ENCODE measurements at places on chromosomes 6 and 20.

- DNase-seq: no peak
Observed at GRCh38 chr6:165487950-165488349, 175.1 kb downstream of the PDE10A start.

DNA sequence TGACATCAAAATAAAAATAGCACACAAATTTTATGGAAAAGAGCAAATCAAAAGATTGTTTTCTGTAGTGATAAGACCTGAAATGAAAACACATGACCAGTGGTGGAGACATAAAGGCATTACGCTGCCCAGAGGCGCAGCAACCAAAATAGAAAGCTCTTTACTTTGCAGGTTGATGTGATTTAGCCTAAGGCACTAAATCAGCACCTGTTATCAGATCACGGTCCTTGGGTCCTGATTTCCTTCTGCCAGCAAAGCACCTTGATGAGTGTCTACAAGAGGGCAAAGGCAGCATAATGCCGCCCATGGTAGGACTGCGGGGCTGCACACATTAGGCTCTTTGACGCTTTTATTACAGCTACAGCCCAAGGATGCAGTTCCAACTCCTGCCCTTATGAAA is 19.3 kb upstream of the RAMACL start:
- no peak for DNase-seq

GRCh38 chr6:160764847-160765246 is 62.8 kb downstream of the PLG start:
- no peak for DNase-seq

DNA sequence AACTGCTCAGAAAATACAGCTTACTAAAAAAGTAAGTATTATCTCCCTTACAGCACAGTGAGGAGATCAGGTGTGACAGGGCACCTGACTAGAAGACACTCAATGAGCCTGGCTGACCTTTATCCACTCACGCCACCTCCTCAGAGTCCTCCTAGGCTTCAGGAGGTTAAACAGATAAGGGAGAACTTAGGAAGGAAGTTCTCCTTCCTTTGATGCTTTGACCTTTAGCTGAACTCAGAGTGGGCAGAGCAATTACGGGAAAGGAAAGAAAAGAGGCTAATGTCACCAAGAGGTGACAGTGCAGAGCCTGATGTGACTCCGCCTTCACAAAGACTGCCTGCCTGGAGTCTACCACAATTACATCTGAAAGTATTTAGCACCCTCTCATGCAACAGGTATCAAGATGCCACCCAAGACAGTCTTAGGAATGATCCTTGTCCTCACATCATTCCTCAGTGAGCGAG is 36.7 kb downstream of the MAN1A1 start:
- peak; percentile 39 for DNase-seq

DNA sequence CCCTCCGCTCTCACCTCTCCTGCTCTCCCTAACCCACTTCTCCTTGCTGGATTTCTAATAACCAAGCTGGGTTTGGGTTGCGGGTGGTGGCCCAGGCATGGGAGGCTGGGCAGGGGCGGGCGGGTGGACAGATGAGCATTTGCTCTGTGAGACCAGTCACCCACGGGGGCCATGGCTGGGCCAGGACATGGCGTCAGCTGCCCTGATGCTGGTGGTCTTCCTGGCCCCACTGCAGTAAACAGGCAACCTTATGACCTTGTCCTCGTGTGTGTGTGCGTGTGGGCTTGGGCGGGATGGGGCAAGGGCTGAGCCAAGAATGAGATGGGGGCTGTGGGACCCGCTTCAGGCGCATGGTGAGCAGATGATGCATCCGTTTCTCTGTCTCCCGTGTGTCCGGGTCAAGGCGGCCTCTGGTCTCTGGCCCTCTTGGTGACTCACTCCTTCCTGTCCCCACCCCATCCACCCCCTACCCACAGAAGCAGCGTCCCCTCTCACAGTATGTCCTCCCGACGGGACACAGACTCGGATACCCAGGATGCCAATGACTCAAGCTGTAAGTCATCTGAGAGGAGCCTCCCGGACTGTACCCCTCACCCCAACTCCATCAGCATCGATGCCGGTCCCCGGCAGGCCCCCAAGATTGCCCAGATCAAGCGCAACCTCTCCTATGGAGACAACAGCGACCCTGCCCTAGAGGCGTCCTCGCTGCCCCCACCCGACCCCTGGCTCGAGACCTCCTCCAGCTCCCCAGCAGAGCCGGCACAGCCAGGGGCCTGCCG is 41.4 kb upstream of the MYL9 start:
- DNase-seq: no peak

DNA sequence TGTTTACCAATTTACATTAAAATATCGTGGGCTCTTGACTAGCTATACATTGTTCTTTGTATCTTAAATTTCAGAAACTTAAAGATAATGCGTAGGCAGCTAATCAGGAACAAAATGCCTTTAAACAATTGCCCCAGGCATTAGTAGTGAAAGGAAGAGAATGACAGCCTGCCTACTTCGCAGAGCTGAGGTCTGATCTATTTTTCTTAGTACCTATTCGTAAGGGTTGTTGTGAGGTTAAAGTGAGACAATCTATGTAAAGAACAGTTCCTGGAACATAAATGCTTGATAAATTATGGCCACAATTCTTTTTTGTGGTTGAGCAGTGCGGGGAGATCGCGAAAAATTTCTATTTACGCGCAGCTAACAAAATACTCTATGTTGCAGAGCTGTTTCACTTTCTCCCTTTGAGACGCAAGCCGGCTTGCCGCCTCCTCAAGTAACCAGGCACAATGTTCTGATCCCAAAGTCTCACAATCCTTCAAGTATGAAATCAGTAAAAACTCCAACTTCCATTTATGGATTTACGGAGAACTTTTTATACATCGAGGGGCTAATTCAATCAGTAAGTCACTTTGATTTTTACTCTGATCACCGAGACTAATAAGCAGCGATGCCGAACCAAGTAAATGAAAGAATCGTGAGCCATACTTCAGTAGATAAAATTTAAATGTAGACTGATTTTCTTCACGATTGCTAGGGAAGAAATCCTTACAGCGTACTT is 878 bp upstream of the PNRC1 start:
- DNase-seq: peak; percentile 79

- DNase-seq: no peak
Observed at GRCh38 chr20:1786486-1786885, 108.7 kb upstream of the SIRPA start.

DNA sequence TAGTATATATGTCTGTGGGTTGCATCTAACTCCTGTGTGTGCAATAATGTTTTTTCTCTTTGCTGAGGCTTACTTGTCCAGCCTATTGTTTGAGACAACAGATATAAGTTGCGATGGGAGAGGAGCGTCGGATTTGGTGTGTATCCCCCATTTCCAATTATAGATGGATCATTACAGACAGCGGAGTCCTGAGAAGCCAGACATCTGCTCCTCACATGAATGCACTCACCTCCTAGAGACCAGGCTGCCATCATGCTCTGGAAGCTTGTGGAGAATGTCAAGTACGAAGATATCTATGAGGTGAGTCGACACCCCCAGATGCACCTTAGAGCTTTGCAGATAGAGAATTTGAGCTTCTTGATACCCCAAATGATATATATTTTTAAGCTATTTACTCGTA is at the start of gene TFAP2B:
Gene TFAP2B, plus strand, starts transcription at position 199 of the 400 bp plus-strand sequence. Its CDS starts 21 bp downstream, at position 220.
- no peak for DNase-seq

- DNase-seq: no peak
Observed at GRCh38 chr6:154509421-154510143, 903 bp downstream of the CNKSR3 start.

DNA sequence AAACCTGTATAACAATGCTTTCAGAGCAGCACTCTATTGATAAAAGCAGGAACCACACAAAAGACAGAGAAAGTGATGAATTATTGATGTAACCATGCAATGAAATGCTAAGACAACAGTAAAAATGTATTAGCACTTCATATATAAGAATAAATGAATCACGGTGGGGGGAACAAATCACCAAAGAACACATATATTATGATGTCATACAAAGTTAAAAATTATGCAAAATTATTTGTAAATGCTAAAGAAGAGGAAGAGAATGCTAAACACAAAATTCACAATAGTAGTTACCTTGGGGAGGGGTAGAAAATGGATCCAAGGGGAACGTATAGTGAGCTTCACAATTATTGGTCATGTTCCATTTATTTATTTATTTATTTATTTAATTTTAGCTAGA is 133.9 kb downstream of the KIF13A start:
- no peak for DNase-seq

GRCh38 chr6:33508935-33509926 is 54.9 kb downstream of the ZBTB9 start:
- no peak for DNase-seq

DNA sequence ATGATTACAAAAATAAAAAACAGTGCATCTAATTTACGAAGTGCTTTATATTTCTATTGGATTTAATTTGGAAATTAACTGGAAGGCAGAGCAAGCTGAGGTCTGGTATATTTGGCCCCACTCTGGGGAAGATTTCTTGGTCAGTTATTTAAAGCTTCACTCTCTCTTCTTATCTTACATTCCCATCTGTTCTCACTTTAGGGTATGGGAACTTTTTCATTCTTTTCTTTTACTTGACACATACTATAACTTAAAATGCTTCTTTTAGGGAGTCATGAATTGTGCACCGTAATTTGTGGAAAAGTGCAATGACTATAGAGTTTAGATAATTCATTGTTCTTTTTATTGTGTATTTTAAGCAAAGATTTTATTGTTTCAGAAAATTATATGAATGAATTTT is 170.4 kb downstream of the BCKDHB start:
- DNase-seq: no peak

GRCh38 chr6:16503970-16504415 is 257.3 kb downstream of the ATXN1 start:
- DNase-seq: peak; percentile 46

DNA sequence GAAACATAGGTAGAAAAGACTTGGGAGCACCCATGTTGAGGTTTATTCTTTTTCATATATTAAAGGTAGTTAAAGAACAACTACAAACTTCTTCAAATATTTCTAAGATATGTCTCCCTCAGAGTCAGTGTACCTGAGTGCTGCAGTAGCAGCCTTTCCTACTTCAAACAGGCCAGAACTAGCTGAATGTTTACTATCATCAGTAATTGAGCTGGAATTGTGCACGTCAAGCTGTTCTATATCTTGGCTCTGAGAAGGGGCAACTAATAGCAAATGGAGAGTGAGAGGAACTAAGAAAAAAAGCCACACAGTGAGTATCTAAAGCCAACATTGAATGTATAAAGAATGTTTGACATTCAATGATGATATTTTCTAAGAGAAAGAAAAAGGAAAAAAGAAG is 21.7 kb downstream of the MTCL3 start:
- no peak for DNase-seq

DNA sequence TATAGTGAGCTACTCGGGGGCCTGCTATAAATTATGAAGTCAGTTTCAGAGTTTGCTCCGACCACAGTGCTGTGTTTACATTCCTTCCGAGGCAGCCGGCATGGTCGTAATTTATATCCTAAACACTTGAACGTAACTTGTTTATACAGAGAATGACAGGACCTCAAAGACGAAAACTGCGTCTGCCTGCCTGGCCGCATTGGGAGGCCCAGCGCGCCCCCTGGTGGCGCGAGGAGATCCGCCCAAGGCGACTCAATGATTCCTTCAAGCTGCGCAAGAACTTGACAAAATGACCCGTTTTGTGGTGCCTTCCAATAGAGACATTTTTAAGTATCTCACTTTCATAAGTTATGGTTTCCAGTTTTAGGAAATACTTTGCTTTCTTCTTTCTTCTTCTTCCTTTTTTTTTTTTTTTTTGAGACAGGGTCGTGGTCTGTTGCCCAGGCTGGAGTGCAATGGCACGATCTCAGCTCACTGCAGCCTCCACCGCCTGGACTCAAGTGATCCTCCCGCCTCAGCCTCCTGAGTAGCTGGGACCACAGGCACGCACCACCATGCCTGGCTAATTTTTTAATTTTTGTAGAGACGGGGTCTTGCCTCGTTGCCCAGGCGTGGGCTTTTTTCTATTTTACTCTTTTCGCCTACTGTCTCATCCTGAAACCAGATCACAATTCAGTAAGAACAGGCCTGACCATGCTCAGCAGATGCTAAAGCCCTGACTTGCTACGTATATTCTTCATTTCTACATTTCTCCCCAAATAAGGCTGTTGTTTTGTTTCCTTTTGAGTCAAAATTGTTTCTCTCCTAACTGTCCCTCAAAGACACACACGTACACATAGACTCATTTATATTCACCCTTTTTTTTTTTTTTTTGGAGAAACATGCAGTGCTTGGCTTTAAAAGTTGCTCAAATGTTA is 7.8 kb downstream of the FOXF2 start:
- peak; percentile 61 for DNase-seq

- DNase-seq: peak; percentile 80
Observed at GRCh38 chr6:2853769-2854395, 12.2 kb upstream of the SERPINB1 start.

- DNase-seq: no peak
Observed at GRCh38 chr6:165049362-165049761, 260.0 kb downstream of the C6orf118 start.

DNA sequence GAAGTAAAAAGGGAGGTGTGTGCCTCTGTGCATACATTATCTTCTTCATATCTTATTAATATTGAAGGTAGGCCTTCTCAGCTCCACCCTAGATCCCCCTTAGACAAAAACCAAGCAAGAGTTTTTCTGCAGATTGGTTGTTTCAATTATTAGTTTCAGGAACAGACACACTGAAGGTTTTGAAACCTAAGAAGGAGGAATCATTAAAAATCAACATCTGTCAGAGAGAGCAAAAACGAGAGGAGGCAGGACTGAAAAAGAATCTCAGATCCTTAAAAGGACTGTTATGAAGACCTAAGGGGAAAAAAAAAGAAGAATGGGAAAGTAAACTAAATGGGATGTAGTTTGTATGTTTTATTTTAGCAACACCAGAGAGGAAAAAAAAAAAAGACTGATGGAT is 560.8 kb upstream of the JAG1 start:
- DNase-seq: no peak

DNA sequence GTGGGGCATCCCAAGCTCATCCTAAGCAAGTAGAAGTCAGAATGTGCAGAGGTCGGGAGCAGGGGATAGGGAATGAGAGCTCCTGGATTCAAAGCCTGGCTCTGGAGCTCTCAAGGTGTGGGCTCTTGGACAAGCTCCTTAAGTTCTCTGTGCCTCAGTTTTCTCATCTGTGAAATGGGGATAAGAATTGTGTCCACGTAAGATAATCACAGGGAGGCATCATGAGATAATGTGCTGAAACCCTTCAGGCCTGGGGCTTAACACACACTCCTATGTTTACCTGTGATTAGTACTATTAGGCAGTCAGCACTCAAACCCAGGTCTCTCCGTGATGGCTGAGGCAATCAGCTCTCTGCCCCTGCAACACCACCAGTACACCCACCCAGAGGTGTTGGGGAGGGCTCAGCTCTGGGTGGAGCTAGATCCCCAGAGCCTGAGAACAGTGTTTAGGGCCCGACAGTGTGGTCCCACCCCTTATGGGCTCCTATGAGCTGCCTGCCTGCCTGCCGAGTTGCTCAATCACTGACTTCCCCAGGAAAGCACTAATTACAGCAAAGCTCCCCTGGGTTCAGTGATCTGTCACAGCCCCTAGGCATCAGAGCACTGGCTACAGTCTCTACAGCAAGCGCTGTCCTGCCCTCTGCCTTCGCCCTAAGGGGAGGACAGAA is 6.3 kb upstream of the SIRPA start:
- no peak for DNase-seq

DNA sequence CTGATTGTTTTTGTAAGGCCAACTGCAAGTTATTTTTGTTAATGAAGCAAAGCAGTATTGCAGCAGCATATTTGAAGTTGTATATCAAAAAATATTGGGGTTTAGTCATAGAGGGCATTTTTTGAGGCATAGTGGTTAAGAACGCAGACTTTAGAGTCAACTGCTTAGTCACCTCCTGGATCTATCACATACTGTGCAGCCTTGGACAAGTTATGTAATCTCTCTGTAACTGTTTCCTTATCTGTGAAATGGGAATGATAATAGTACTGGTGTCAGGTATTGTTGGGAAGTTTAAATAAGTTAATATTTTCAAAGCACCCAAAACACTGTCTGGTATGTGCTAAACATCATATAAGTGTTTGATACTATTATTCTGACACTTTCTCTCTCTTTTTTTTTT is 27.2 kb upstream of the EFHC1 start:
- DNase-seq: peak; percentile 50

Data from CD4-positive, alpha-beta T cell treated with Interleukin-12 subunit alpha and Interleukin-12 subunit beta, for 1 hour (primary cell).